Activated naive CD4-positive, alpha-beta T cell treated with anti-CD3 and anti-CD28 coated beads for 36 hours (primary cell): ENCODE measurements at places on chromosomes 5 and 9. TPM values are rescaled to one million over a fixed set of nuclear protein-coding genes. Genes with fewer than 3 reads are reported as not detected.

GRCh38 chr5:55578771-55579170 is 44.0 kb upstream of the PLPP1 start:
- H3K27me3 ChIP-seq, result no peaks in the 10 kb centered on the region
- peaks cover 12% of the 10 kb centered on the region for H3K4me1 ChIP-seq

DNA sequence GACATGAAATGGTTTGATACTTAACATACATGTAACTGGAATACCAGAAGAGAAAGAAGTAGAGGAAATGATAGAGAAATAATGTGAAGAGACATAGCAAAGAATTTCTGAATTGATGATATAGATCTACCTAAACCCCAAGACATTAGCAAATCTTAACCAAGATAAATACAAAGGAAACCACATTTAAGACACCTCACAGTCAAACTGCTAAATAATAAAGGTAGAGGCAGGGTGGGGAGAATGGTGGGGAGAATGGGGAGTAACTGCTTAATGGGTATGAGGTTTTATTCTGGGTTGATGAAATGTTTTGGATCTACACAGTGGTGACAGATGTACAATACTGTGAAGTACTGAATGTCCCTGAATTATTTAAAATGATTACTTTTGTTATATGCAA is 17.5 kb downstream of the CARNMT1 start:
- no peak overlapping the region for H3K27ac ChIP-seq
- H3K36me3 ChIP-seq, result peaks cover 23% of the 10 kb centered on the region
- H3K4me3 ChIP-seq, result no peak overlapping the region
- H3K4me1 ChIP-seq, result peaks cover 21% of the 10 kb centered on the region

- H3K36me3 ChIP-seq, result peaks cover 7% of the 10 kb centered on the region
- no peak overlapping the region for H3K27ac ChIP-seq
- no peaks in the 10 kb centered on the region for H3K27me3 ChIP-seq
- no peak for DNase-seq
Observed at GRCh38 chr5:72368271-72368670, 48.1 kb downstream of the PTCD2 start.

The EPB41L4B gene
- 0.25 TPM for total RNA-seq

- H3K27me3 ChIP-seq, result no peaks in the 10 kb centered on the region
- H3K4me1 ChIP-seq, result no peaks in the 10 kb centered on the region
- H3K4me3 ChIP-seq, result no peak overlapping the region
- no peak for DNase-seq
- no peak overlapping the region for H3K27ac ChIP-seq
- H3K36me3 ChIP-seq, result no peaks in the 10 kb centered on the region
Observed at GRCh38 chr9:11159318-11159862, 546.6 kb upstream of the PTPRD start.

The LCN15 gene
- not detected for total RNA-seq

GRCh38 chr9:98573749-98574278 is 134.9 kb downstream of the GABBR2 start:
- no peak overlapping the region for H3K27ac ChIP-seq
- H3K4me3 ChIP-seq, result no peak overlapping the region
- peaks cover 10% of the 10 kb centered on the region for H3K4me1 ChIP-seq
- peaks cover 14% of the 10 kb centered on the region for H3K27me3 ChIP-seq

DNA sequence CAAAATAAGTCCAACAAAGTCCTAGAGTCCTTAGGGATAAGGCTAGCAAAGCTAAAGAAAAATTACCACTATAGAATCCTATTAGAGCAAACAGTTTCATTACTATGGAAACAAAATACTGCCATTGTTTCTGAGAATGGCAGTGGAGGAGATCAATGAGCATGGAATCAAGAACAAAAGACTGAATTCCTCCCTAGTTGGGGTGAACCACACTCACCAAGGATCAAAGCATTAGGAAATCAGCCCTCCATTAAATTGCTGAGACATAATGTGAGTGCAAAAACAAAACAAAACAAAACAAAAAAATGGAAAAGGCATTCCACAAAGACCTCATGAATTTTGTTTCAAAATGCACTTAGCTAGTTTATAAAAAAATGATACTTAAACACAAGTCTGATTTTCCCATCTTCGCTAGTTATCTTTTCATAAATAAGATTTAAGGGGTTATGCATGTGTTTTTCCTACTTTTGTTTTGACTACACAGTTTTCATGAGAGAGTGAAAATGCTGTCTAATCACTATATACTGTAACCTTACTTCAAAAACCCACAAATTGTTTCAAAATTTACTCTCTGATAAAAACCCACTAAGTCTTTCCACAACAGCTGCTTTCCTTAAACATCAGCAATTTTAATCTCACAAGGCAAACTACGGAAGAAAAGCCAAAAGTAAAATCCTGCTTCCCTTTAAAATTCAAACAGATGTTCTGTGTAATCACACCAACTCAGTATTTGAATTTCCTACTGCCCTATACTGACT is 9.7 kb downstream of the SERINC5 start:
- peaks cover 34% of the 10 kb centered on the region for H3K36me3 ChIP-seq
- H3K27ac ChIP-seq, result peak overlapping the region; percentile 7
- H3K4me1 ChIP-seq, result peaks cover 69% of the 10 kb centered on the region

The OR1J2 gene
- total RNA-seq, result not detected

DNA sequence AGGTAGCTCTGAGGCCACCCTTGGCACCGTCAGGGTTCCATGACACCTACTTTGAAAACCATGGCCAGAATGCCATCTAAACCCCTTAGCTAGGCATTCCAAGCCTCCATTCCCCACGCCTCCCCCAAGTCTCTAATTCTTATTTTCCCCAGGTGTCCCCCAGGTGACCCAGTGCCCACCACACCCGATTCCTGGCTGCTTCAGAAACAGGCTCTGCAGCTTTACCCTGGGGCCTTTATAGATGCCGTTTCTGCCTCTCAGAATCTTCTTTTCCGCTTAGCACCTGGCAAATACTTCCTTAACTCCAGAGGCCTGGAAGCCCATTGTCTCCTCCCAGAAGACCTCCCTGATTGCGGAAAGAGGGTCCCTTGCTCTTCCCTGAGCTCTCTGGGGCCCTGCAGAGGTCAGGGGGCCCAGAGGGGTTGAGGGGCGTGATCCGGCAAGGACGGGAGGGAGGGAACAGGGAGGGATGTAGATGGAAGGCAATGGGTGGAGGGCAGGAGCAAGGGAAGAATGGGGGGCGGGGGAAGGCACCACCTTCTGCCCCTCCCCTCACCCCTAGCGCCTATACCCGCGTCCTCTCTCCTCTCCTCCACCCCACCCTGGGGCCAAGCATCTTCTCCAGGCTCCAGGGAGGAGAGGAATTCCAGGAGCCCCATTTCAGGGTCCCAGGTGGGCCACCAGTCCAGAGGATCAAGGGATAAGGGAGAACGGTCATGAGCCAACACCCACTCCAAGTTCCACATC is 12.0 kb upstream of the WDR38 start:
- peaks cover 22% of the 10 kb centered on the region for H3K27me3 ChIP-seq
- no peak overlapping the region for H3K4me3 ChIP-seq

GRCh38 chr9:35859310-35859989 is 10.8 kb downstream of the OR13J1 start:
- H3K4me1 ChIP-seq, result no peaks in the 10 kb centered on the region
- peaks cover 9% of the 10 kb centered on the region for H3K27me3 ChIP-seq
- no peaks in the 10 kb centered on the region for H3K36me3 ChIP-seq
- H3K4me3 ChIP-seq, result no peak overlapping the region
- DNase-seq, result peak; percentile 35

The TTC23L gene
- total RNA-seq, result 0.43 TPM

DNA sequence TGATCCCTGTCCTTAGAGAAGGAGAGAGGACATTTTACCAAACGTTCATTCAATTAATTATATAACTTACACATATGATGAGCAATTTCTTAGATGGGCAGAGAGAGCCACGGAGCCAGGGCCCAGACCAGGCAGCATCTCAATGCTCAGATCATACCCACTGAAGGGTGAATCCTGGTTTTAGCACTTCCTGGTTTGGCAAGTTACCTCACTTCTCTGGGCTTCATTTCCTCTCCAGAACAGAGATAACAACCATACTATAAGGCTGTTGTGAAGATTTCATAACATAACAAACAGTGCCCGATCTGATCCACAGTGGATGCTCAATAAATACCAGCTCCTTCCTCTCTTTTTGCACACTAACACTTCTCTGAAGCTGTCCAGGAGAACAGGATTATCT is 271.1 kb downstream of the DENND1A start:
- peaks cover 23% of the 10 kb centered on the region for H3K36me3 ChIP-seq
- no peak overlapping the region for H3K27ac ChIP-seq
- H3K27me3 ChIP-seq, result no peaks in the 10 kb centered on the region

The FOXD4L6 gene
- total RNA-seq, result not detected

DNA sequence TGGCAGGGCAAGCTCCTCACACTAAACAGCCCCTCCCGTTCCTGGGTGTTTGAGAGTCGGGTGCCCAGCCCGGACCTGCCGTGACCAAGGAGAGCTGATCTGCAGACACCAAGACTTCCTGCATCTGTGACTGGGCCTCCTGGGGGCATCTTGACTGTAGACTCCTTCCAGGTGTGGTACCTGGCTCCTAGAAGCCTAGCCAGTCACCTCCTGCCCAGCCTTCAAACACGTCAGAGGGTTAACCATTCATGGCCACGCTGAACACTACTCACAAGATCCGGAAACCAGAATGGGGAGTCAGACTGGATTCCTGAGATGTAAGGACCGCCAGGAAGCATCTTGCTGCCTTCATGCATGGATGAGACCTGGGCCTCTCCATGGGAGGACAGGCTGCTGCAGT is 3.7 kb upstream of the LCN2 start:
- peaks cover 12% of the 10 kb centered on the region for H3K4me1 ChIP-seq
- no peaks in the 10 kb centered on the region for H3K27me3 ChIP-seq
- DNase-seq, result no peak
- H3K4me3 ChIP-seq, result no peak overlapping the region
- no peak overlapping the region for H3K27ac ChIP-seq

- H3K36me3 ChIP-seq, result no peaks in the 10 kb centered on the region
- no peak for DNase-seq
- no peak overlapping the region for H3K27ac ChIP-seq
- no peak overlapping the region for H3K4me3 ChIP-seq
Observed at GRCh38 chr9:25733336-25733982, 55.2 kb upstream of the TUSC1 start.

GRCh38 chr5:154534457-154535050 is 56.5 kb upstream of the HAND1 start:
- H3K36me3 ChIP-seq, result no peaks in the 10 kb centered on the region
- no peak overlapping the region for H3K4me3 ChIP-seq
- no peaks in the 10 kb centered on the region for H3K4me1 ChIP-seq
- DNase-seq, result no peak

DNA sequence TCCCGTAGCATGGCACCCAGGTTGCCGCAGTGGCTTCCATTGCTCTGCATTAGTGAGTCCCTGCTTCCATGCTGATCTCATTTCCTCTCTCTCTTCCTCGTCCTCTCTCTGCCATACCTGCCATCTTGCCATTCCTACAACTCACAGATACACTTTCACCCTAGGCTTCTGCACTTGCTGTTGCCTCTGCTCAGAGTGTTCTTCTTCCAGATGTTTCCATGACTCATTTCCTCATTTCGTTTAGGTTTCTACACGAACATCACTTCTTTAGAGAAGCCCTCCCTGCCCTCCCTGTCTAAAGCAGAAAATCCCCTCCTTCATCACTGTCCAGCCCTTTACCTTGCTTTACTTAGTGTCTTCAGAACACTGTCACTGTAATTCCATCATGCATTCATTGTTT is 115.2 kb upstream of the WWC1 start:
- H3K27me3 ChIP-seq, result no peaks in the 10 kb centered on the region
- no peaks in the 10 kb centered on the region for H3K4me1 ChIP-seq
- H3K27ac ChIP-seq, result no peak overlapping the region

DNA sequence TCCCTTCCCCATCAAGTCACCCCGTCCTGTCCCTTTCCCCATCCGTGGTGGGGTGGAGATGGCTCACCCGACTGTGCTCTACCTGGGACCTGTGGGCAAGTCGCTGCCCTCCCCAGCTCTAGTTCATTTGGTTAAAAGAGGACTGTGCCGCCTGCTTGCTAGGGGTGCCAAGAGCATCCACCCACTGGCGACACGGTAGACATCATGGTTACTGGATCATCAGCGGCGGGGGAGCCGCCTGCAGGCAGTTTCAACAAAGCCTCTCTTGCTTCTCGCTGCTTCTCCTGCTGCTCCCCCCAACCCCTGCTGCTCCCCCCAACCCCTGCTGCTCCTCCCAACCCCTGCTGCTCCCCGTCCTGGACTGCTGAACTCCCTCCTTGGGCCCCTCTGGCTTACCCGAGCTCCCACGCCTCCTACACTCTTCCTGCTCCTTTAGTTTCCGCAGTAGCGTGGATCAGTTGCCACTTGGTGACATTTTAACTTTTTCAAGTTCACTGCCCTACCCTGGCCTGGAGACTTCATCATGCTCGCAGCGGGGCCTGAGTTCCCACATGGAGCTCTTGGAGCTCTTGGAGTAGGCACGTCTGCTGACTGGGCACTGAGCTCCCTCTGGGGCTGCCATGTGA is 22.0 kb upstream of the SCGB3A1 start:
- no peak for DNase-seq
- H3K27ac ChIP-seq, result no peak overlapping the region
- H3K4me1 ChIP-seq, result peaks cover under 1% of the 10 kb centered on the region
- H3K27me3 ChIP-seq, result no peaks in the 10 kb centered on the region
- H3K4me3 ChIP-seq, result no peak overlapping the region
- H3K36me3 ChIP-seq, result no peaks in the 10 kb centered on the region

DNA sequence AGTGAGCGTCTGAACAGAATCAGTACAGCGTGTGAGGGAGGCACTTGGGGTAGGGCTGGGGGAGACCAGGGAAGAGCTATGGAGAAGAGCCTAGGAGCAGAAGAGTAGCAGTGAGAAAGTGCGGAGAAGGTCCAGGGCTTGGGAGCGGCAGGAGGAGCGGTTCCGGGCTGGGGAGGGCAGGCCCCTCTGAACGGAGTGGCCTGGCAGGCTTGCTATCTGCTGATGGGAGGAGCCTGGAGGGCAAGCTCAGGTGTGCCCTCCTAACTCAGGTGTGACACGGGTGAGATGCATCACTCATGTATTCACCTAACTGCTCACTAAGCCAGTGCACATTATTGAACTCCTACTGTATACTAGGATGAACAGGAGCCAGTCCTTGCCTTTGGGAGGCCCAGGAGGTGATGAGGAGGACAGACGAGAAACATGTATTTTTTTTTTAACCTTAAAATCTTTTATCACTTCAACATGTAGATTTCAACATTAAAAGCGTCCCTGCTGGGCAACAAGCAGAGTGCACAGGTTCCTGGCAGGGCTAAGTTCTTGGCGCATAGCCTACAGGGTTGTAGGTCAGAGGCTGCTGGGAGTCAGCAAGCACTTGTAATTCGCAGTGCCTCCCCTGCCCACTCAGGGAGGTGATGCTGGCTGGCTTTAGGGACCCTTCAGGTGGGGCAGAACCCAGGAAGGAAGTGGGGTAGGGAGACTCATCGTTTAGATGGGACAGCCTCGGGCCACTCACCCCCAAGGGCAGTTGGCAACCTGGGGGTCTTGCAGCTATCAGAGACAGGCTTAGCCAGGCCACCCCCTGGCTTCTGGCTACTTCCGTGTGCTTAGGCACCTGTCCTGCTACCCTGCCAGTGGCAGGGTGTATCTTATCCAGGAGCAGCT is 55.5 kb downstream of the TMOD1 start:
- peaks cover 8% of the 10 kb centered on the region for H3K4me1 ChIP-seq
- no peak overlapping the region for H3K27ac ChIP-seq
- peaks cover 13% of the 10 kb centered on the region for H3K27me3 ChIP-seq
- DNase-seq, result no peak
- H3K4me3 ChIP-seq, result no peak overlapping the region
- no peaks in the 10 kb centered on the region for H3K36me3 ChIP-seq

The PCDHGB7 gene
- not detected for total RNA-seq
